ENCODE measurements at places on chromosomes 7 and 10.

- peak; percentile 43 for DNase-seq
Observed at GRCh38 chr10:107653832-107654287, 489.4 kb upstream of the SORCS1 start.

DNA sequence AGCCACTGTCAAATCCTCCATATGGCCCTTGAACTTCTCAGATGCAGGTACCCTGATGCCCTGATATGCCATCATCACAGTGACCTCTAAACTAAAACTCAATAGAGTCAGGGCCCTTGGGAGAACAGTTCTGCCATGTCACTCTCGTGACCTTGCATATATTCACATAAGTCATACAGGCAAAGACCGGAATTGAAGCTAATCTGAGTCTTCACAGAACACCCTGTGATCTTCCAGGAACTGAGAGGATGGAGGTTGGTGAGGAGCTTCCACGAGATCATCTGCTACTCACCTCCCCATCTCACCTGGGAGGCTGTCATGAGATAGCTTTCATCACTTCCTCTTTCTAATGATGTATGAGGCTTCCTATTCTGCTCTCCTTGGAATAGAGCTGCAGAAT is 228.7 kb upstream of the CCDC6 start:
- no peak for DNase-seq

- DNase-seq: no peak
Observed at GRCh38 chr7:131586259-131586658, 29.8 kb upstream of the PODXL start.

DNA sequence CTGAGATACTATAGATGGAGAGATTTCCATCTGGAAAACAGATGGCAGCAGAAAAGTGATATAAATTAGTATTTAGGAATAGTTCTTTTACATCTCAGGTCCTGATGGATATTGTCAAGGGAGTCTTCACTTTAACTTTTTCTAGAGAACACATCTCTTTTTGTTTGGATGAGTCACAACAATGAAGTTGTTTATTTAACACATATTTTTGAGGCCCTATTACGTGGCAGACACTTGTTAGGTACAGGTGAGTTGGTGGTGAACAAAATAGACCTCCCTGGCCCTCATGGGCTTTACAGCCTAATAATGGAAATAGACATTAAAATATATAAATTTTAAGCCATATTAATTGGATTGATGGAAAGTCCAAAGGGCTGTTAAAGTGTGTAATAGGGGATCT is 168.3 kb downstream of the VTI1A start:
- no peak for DNase-seq

GRCh38 chr10:129938460-129938859 is 25.6 kb downstream of the EBF3 start:
- no peak for DNase-seq

GRCh38 chr10:30645340-30645827 is 15.8 kb upstream of the LYZL2 start:
- peak; percentile 42 for DNase-seq

DNA sequence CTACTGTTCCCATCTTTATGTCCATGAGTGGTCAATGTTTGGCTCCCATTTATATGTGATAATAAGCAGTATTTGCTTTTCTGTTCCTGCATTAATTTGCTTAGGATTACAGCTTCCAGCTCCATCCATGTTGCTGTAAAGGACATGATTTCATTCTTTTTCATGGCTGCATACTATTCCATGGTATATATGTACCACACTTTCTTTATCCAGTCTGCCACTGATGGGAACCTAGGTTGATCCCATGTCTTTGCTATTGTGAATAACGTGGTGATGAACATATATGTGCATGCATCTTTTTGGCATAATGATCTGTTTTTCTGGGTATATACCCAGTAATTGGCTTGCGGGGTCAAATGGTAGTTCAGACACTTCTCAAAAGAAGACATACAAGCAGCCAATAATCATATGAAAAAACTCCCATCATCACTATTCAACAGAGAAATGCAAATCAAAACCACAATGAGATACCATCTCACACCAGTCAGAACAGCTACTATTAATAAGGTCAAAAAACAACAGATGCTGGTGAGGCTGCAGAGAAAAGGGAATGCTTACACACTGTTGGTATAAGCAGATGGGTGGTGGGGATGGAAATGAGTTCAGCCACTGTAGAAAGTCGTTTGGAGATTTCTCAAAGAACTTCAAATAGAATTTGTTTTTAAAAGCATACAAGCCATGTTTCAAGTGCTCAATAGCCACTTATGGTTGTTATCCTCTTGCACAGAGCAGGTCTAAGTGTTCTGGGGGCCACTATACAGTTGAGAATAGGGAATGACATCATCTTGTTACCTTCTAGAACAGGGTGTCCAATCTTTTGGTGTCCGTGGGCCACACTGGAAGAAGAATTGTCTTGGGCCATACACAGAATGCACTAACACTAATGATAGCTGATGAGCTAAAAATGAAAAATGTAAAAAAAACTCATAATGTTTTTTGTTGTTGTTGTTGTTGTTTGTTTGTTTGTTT is 23.2 kb upstream of the SDK1 start:
- DNase-seq: no peak

DNA sequence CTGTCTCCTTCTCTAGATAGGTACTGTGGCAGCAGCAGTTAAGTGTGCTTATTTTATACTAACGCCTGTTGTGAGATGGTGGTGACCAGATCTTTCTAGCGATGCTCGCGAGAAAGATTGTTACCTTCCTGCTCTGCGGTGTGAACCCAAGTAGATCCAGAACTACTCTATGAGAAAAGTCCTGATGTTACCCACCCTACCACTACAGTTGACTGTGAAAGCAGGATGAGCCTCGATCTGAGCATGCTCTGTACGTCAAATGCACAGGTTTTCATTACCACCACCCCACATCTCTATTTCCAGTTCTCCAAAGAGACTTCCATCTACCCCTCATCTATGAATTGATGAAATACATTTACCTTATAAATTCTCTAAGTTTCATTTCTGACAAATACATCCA is 64.6 kb upstream of the KCTD7 start:
- DNase-seq: no peak

DNA sequence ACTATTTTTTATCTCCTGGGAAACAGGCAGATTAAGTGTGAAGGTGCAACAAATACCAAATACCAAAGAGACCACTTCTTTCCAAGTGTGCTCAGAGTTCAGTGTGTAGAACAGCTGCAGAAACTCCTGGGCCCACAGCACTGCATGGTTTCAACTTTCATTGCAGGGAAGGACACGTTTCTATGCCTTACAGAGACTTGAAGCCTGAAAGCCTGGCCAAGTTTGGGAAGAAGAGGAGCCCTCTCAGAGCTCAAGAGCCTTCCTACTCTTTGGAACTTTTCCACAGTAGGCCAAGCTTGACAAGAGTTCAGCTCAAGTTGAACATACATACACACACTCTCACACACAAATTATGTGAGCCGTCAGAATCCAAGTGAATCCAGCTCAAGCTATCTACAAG is 2.5 kb downstream of the HOXA4 start:
- DNase-seq: no peak

DNA sequence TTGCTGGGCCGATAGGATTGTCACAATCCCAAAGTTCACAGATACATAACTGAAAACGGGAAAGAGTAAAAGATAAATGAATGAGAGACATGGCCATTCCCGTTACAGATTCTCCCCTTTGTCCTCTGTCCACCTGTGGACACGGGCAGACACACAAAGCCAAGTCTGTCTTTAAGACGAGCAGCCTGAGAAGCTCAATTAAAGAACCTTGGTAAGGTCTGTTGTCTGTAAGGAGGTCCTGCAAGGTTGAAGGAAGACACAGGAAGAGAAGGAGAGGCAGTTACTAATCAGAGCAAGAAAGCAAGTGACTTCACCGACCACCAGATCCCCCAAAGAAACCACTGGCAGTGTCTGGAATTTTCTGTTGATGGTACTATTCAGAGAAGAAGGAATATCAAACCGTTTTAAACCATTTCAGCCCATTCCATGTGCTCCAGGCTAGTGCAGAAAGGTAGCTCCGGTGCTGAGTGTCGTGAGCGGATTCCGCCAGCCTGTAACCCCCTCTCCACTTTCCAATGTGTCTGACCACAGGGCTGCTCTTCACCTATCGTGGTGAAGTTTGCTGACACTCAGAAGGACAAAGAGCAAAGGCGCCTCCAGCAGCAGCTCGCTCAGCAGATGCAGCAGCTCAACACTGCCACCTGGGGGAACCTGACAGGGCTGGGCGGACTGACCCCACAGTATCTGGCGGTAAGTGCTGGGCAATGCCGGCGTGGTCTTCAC is 252.6 kb downstream of the CELF2 start:
- DNase-seq: peak; percentile 57

DNA sequence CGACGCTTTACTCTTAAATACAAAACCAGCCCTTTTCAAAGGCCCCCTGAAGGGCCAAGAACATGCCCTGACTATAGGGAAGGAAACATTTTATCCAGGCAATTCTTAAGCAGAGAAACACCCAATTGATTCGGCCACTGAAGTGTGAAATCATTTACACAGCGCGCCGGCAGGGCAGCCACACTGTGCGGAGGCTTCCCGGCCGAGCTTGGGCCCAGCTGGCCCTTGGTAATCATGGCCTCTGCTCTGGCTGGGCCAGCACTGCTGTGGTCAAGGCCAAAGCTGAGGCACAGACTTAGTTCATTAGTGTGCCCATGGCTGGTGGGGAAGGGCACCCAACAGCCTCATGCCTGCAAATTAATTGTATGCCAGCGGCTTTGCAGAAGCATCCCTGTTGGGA is 143.7 kb upstream of the HABP2 start:
- DNase-seq: no peak

DNA sequence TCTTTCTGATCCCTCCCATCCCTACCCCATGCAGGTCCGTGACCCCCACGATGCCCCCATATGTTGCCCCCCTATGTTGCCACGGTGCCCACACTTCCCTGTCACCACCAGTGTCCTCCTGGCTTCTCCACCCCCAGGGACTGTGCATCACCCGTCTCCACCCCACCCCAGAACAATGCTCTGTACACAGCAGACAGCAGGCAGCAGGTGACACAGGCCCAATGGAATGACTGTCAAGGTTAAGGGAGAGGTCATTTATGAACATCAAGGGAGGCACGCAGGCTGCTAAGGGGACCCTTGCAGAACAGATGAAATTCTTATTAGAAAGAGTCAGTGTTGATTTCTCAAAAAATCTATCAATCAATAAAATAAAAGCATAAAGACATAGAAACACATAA is 71.5 kb downstream of the PARP12 start:
- DNase-seq: no peak

GRCh38 chr7:4650433-4651047 is 31.6 kb upstream of the FOXK1 start:
- DNase-seq: peak; percentile 23

- peak; percentile 90 for DNase-seq
Observed at GRCh38 chr10:97687785-97688781, 1.0 kb upstream of the AVPI1 start.

DNA sequence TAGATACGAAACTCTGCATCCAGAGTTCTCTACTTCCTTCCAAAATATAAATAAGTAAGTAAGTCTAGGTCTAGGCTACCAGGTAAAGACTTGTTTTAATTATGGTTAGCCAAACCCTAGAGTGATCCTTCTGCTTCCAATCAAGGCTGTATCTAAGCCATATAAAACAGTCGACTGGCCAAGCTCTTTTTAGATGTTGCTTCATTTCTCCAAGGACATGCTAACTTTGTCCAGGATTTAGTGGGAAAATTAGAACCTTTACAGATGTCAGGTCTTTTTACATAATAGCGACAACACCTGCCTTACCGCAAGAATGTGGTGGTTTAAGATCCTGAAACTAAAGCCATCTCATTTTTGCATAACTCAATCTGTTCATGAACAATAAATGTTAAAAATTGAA is 156.8 kb downstream of the NXPH1 start:
- no peak for DNase-seq

GRCh38 chr10:113665806-113666354 is 2.0 kb upstream of the NRAP start:
- DNase-seq: peak; percentile 98

GRCh38 chr7:26356229-26356628 is 64.6 kb downstream of the SNX10 start:
- DNase-seq: no peak

DNA sequence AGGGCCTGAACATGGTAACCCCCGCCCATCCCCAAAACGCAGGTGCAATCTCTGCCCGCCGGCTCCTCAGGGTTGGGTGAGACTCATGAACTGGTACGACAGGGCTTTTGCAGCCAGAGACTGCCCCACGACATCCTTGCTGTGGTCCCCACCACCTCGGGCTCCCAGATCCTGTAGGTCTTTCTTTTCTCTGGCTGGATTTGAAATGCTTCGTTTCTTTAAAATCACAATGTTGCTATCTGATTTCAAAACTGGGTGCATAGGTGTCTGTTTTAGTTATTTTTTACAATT is 21.9 kb downstream of the WDR86 start:
- DNase-seq: no peak

DNA sequence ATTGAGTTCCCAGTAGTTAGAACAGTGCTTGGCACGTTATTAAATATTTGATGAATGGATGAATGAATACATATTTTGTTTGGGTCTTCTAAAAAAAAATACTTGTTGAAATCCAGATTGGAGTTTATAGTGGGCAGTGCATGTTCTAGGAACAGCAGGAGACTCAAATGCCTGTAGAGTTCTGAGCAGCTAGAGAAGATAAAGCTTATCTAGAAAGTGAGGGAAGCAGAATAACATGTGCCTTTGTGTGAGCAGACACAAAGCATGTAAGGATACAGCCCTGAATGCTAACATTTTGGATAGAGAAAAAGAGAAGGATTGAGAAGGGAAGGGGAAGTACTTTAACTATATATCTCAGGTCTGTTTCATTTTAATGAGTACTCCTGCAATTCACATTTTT is 71.9 kb downstream of the SRI start:
- DNase-seq: no peak

DNA sequence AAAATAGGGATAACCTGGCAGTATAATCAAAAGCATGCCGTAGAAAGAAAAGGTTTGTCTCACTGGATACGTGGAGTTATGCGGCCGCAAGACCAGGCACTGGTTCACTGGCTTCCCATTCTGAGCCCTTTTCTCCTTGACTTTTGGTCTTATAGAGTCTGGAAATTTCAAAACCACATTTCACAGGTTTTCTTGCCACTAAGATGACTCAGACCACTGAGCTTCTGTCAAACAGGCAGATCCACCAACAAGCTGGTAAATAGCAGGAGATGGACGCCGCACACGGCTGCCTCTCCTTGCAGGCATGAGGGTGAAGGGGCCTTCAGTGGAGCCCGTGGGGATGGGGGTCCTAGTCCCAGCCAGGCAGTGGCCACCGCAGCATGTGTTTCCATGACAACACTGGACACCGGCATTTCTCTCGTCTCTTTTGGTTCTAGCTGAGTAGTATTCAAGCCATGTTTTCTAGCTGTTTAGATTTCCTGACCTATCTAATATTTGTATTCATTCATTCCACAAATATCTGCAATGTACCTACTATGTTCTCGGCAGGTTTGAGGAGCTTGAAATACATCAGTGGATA is 55.5 kb downstream of the KLF6 start:
- peak; percentile 63 for DNase-seq

GRCh38 chr10:115829521-115830205 is 443.3 kb downstream of the GFRA1 start:
- peak; percentile 73 for DNase-seq

Measured in iris pigment epithelial cell (primary cell).